Mucosa of gallbladder (tissue), 1 donor: ENCODE measurements at places on chromosomes 3 and 15. TPM values are rescaled to one million over a fixed set of nuclear protein-coding genes. Genes with fewer than 3 reads are reported as not detected.

DNA sequence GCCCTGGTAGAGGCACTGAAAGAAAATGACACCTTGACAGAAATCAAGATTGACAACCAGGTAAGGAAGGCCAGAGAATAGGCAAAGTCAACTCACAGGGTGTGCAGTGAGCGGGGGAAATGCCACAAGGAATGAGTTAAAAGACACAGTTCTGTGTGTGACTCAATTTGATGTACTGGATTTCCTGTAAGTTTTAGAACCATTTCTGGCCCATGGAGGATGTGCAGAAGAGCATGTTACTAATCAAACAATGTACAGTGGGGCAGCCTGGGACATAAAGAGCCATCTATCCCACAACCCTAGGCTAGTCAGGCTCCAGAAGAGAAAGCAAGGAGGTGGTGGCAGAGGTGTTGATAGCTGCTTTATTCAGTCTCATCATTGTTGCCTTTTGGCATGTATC is 31.2 kb upstream of the TMOD3 start:
- DNase-seq = no peak

The LIPH gene
- total RNA-seq = 34.0 TPM

DNA sequence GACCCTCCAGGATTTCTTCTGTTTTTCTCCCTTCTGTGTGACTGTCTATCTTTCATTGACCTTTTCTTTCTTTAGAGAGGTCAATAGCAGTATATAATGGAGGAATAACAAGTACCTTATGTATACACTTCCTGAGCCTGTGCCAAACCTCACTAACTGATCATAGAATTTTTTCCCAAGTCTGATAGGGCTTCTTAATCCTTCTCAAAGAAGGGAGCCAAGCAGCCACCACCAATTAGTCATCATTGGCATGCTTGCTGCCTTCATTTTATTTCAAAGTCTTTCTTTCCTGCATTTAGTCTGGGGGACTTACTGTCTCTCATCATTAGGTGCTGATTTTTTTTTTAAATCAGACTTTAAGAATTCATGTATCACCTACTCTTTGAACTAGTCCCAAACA is 327.0 kb downstream of the FEZF2 start:
- no peak for DNase-seq

- DNase-seq = no peak
Observed at GRCh38 chr3:142523921-142524566, 54.5 kb downstream of the ATR start.

DNA sequence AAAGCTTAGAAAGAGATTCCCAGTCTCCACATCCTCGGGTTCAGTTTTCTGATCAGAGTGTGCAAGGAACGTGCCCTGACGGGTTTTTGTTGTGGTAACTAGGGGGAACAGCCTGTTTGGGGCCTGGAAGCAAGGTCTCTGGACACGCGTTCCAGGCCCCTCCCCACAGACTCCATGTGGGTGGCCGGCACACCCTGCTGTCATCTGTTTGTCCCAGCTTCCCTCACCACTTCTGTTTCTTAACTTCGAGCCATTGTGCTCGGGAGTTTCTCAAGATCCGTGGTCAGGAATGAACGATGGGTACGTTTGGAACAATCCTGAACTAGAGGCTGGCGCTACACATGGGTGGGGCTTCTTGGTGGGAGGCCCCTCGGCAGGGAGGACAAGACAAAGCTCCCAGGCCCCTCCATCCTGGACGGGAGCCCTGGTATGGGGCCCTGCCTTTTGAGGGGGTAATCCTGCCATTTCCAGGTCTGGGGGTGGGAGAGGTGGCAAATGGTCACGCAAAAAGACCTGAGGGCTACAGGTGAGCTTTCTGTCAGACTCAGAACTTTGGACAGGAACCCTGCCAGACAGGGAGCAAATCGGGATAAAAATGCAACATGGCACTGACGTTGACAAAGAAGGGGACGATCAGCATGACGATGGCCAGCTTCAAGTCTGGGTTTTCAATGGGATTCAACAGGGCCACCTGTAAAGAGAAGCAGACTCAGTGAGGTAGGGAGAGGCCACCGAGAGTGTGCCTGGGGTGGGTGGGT is 8.5 kb upstream of the MUSTN1 start:
- no peak for DNase-seq

DNA sequence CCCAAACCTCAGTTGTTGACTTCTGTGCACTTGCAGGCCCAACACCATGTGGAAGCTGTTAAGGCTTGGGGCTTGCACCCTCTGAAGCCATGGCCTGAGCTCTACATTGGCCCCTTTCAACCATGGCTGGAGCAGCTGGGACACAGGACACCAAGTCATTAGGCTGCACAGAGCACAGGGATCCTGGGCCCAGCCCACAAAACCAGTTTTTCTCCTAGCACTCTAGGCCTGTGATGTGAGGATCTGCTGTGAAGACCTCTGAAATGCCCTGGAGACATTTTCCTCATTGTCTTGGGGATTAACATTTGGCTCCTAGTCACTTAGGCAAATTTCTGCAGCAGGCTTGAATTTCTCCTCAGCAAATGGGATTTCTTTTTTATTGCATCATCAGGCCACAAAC is 1255.7 kb downstream of the ZPLD1 start:
- DNase-seq = no peak

The GPR62 gene
- total RNA-seq = 0.55 TPM

DNA sequence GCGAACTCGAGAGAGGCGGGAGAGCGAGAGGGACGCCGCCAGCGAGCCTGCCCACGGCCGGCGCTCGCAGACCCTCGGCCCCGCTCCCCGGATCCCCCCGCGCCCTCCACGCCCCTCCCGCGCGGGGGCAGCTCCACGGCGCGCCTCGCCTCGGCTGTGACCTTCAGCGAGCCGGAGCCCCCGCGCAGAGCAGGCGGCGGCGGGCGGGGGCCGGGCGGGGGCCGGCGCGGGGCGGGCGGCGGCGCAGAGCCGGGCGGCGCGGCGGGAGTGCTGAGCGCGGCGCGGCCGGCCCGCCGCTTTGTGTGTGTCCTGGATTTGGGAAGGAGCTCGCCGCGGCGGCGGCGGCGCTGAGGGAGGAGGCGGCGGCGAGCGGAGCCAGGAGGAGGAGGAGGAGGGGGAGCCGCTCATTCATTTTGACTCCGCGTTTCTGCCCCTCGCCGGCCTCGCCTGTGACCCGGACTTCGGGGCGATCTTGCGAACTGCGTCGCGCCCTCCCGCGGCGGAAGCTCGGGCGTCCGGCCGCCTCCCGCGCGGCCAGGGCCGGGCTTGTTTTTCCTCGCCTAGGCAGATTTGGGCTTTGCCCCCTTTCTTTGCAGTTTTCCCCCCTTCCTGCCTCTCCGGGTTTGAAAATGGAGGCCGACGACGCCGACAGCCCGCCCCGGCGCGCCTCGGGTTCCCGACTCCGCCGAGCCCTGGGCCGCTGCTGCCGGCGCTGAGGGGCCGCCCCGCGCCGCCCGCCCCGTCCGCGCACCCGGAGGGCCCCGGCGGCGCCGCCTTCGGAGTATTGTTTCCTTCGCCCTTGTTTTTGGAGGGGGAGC is 524 bp downstream of the IGF1R start:
- DNase-seq = peak; percentile 32

DNA sequence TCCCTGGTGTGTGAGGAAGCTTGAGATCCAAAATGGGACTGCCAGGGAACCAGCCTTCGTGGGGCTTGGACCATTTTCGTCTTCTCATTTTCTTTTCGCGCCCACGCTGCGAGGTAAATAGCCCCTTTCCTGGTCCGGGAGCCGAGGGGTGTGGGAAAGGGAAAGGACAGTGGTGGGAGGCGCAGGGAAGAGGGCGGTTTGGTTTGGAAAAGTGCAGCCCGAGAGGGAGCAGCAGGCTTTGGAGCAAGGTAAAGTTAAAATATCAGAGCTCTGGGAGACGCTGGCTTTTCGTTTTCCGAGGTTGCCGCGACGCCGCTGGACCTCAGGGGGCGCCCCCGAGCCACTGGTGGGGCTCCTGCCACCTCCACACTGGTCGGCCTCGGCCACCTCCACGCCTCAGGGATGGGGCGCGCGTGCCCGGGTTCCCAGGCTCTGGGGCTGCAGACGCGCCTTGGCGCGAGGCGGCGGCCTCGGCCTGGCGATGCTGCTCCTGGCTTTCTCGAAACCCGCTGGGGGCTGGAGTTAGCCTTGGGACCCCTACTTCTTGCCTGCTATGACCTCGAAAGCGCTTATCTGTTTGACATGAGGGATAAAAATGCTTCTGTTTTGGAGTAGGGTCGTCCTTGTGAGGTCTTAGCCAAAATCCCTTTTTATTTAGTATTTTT is 3.2 kb downstream of the PTPRG start:
- peak; percentile 70 for DNase-seq
